Parietal lobe (tissue), 2 donors: ENCODE measurements at places on chromosomes 3 and 15. TPM values are rescaled to one million over a fixed set of nuclear protein-coding genes. Genes with fewer than 3 reads are reported as not detected.

Gene SPTBN5
- total RNA-seq = 0.63 TPM

Gene ITGB5
- total RNA-seq = 19.7 TPM

Gene DPPA2
- not detected for total RNA-seq

Gene DPPA4
- total RNA-seq = 1.6 TPM

Gene TGM5
- not detected for total RNA-seq

Gene SUSD5
- total RNA-seq = 2.5 TPM

Gene GATM
- 128 TPM for total RNA-seq

Gene SERINC4
- not detected for total RNA-seq

Gene NR2F2
- 5.6 TPM for total RNA-seq

Gene ISLR2
- 186 TPM for total RNA-seq

Gene SLC27A2
- 1.3 TPM for total RNA-seq

Gene SYNM
- total RNA-seq = 6.3 TPM

Gene TRIM71
- total RNA-seq = 3.8 TPM

Gene OR5H6
- not detected for total RNA-seq

Gene GOLGA8J
- total RNA-seq = not detected

Gene CCDC14
- 203 TPM for total RNA-seq

Gene CTXND1
- total RNA-seq = 0.63 TPM

Gene IQCF6
- total RNA-seq = not detected

Gene DNAH12
- total RNA-seq = 1.6 TPM

Gene WDR93
- 0.63 TPM for total RNA-seq

Gene EBLN2
- total RNA-seq = 22.5 TPM

Gene CPEB1
- total RNA-seq = 4.7 TPM

Gene TGM4
- total RNA-seq = not detected

Gene ERC2
- total RNA-seq = 87.3 TPM

Gene FSIP1
- 13.8 TPM for total RNA-seq

Gene RNF111
- 49.1 TPM for total RNA-seq

Gene SEMA7A
- total RNA-seq = 59.2 TPM

Gene VEPH1
- total RNA-seq = 15.7 TPM

Gene GOLGA8S
- under 0.01 TPM for total RNA-seq

Gene ANKUB1
- total RNA-seq = 0.63 TPM

Gene WDR76
- 17.2 TPM for total RNA-seq

Gene STRA6
- total RNA-seq = 3.1 TPM

Gene FBXL2
- 96.7 TPM for total RNA-seq

Gene PAQR5
- 0.31 TPM for total RNA-seq

Gene CHRNA5
- total RNA-seq = 6.6 TPM

Gene USP13
- total RNA-seq = 16.6 TPM

Gene ZKSCAN7
- total RNA-seq = 47.3 TPM

Gene NR1I2
- 0.63 TPM for total RNA-seq

Gene CCR3
- not detected for total RNA-seq

Gene CACNA1D
- 49.8 TPM for total RNA-seq
